ENCODE measurements at places on chromosomes 12 and 14. TPM values are rescaled to one million over a fixed set of nuclear protein-coding genes. Genes with fewer than 3 reads are reported as not detected.

DNA sequence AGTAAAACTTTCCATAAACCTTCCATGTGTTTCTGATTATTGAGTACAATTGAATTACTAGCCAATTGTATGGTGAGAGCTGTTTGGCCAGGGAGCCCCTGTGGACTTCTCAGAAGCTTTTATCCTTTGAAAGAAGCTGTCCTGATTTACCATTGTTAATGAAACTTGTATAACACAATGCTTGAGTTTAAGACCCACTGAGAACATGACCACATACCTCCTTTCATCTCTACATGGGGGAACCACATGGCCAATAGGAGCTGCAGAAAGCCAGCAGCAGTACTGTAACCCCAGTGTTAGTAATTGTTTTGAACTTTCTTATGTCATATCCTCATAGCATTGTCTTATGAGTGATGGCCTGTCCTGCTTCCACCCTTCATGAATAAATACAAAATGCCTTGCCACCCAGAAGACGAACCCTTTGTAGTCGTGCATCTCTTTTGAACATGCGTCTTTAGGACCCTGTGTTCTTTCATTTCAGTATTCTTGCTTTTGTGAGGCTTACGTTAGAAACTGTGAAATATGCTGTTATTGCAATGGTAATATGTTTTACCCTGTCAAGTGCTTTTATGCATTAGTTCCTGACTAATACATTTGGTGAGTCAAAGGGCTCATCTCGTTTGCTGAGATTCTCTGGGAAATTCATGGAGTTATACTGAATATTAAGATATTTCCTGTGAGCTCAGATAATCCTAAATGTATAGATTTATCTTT lies 815.7 kb downstream of the NRXN3 start:
- no peak for DNase-seq

DNA sequence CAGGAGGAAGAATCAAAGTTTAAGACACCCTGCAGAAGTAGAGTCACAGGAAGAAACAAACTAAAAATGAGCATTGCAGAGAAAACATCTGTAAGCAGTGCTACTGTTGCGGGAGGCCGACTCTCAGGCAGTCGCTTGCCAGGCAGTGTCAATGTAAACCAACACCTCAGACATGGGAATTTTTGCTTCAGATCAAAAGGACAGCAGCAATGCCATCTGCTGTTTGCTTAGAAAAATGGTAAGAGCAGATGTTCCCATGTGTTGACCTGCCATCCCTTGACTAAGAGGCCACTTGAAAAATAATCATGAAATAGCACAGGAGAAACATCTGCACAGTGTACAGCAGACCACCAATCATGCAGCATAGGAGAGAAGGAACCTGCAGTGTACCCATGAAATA lies 196.6 kb downstream of the SLC25A21 start:
- DNase-seq, result no peak

- no peak for DNase-seq
Observed at GRCh38 chr12:77537663-77538062, 293.0 kb upstream of the NAV3 start.

DNA sequence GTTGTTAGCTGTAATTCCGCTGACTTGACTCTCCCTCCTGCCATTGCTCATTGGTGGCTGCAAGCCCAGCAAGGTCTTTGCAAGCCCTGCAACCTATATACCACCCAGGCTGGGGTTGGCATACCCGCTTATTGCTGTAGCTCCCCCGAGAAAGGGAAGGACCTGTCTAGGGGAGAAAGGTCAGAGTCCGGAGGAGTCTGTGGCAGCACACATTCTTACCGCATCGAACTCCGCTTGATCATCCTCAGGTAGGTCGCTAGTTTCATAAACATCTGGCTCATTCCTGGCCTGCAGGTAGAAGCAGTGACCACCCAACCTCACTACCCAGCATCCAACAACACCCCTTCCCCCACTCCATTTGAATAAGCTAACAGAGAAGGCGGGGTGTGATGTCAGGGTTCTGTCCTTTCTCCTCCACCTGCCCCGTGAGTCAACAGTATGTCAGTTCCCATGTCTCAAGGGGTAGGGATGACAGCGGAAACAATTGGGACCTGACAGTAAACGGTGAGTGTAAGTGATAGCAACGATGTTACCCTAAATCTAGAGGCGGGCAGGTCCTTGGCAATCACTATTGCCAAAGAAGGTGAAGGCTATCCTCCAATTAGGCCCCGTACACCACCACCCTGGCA lies 1.1 kb downstream of the DCTN2 start:
- no peak for DNase-seq

YARS2 gene
- 28.0 TPM for total RNA-seq

RNFT2 gene
- 12.3 TPM for total RNA-seq

GRCh38 chr12:120646044-120646443 lies 5.6 kb downstream of the CABP1 start:
- DNase-seq, result no peak

- no peak for DNase-seq
Observed at GRCh38 chr12:124679533-124680371, 112.3 kb upstream of the NCOR2 start.

DNA sequence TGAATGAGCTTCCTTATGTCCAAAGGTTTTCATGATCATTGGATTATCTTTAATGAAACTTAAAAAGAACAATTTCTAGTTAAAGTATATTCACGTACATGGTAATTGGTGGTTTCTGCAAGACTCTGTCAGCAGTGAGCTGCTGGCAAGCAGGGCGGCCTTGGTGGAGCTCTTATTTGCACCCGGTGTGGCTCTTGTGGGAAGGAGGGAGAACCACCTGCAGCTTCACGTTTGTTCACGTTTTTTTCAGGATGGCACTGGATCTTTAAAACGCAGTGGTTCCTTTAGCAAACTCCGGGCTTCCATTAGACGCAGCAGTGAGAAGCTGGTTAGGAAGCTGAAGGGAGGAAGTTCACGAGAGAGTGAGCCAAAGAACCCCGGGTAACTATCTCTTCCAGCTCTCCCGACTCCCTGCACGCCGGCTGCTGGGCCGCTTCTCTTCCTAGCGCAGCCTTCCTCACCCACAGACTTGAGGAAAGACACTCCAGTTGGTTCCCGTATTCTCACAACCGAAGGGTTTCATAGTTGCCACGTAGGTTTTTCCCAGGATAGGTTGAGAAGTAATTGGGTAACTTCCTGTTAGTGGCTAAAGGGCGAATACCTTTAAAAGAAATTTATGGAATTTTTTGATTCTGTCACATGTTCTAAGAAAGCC lies 28.3 kb downstream of the XRCC3 start:
- DNase-seq, result no peak

DNA sequence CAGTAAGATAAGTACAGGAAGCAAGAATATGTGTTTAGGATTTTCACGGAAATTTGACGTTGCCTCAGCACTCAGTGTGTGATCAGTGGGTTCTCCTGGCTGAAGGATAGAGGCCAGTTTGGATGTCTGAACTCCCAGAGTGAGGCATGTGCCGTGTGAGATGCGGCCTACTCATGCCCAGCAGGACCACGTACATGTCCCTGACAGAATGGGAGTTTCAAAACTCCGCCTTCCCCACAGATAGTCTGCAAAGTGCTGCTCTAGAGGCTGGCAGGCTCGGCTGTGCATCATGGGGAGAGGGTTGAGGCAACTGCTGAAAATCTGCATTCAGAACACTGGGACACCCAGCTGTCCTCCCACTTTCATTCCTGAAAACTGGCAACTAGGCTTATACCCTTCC lies 58.3 kb downstream of the NINJ2 start:
- DNase-seq, result no peak

DNA sequence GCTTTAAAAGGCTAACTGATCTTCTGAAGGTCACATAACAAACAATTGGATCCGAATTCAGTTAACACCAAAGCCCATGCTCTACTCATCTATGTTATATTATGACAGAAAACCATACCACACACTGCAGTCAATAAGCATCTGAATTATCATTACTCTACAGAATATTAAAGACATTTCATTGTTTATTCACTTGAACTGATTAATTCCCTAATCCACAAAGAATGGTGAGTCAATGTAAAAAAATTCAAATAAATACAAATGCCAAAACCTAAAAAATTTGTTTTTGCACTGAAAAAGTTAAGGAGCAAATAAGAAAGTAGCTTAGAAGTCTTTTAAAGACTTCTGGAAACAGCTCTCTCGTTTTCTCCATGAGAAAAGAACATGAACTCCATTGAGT lies 13.7 kb downstream of the NID2 start:
- no peak for DNase-seq

P2RX2 gene
- total RNA-seq, result 1.2 TPM

HOXC11 gene
- total RNA-seq, result 17.0 TPM

DNA sequence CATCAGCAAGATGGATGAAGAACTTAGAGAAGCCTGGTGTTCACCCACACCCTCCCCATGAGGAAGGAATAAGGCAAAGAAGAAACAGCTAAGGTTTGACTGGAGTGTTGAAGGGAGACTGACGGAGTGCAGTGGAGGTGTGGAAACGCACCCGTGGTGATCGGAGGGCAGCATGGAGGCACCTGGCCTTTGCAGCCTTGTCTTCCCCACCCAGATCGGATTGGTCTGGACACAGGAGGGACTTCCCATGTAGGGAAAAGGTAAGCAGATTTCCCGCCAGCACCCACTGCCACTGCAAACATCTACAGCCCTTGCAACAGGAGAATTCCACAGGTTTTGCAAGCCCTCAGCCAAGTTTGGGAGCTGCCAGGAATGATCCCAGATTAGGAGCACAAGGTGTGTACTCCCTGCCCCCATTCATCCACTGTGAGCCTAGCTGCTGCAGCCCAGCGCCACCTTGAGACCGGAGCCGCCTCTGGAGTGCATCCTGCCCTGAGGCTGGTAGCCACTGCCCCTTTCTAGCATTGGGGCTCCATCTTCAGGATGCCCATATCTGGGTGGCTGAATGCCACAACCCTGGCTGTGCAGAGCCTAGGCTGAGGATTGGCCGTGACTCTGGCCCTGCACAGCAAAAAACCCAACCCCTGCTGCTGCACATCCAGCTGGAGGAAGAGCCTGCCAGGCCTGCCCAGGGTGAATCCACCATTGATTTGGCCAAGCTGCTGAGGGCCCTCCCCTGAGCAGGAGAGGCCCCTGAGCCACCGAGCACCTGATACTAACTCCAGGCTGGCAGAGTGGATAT lies 411.1 kb downstream of the TMEM121 start:
- no peak for DNase-seq

DUSP6 gene
- 20.3 TPM for total RNA-seq

CLEC4C gene
- total RNA-seq, result not detected

DNA sequence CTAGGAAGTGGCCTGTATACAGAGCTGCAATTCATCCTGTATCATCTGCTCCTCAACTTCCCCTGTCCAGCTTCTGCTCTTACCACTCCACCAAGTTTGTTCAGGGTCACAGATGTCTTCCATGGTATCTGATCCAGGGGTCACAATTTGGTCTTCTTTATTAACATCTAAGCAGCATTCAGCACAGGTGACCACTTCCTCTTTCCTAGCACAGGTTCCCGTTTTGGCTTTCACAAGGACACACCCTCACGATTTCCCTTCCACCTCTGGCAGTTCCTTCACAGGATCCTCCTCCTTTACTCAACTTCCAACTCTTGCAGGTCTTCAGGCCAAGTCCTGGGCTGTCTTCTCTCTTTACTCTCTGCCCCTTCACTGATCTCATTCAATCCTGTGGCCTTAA lies 93.6 kb downstream of the TTC7B start:
- DNase-seq, result no peak

DNA sequence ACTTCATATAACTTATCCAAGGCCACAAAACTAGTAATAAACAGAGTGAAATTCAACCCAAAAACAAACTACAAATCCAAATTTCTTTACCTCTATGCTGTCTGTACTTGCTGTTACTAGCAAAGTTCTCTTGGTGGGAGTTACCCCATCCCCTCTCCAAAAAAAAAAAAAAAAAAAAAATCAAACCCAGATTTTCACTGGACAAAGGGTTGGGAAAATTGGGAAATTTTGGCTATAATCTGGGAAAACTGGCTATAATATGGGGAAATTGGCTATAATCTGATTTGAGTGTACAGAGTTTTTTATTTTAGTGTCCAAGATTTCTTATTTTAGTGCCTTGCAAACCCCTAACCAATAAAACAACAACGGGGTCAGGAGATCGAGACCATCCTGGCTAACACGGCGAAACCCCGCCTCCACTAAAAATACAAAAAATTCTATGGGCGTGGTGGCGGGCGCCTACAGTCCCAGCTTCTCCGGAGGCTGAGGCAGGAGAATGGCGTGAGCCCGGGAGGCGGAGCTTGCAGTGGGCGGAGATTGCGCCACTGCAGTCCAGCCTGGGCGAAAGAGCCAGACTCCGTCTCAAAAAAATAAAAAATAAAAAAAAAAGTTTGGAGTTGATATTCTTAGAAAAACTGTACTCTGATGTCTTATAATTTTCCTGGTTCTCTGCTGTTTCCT lies 148.4 kb downstream of the CHST11 start:
- DNase-seq, result no peak

GZMH gene
- not detected for total RNA-seq

MOK gene
- 9.8 TPM for total RNA-seq

TSPAN8 gene
- total RNA-seq, result 4.2 TPM

INHBE gene
- 0.59 TPM for total RNA-seq

SLC4A8 gene
- 18.8 TPM for total RNA-seq

DNA sequence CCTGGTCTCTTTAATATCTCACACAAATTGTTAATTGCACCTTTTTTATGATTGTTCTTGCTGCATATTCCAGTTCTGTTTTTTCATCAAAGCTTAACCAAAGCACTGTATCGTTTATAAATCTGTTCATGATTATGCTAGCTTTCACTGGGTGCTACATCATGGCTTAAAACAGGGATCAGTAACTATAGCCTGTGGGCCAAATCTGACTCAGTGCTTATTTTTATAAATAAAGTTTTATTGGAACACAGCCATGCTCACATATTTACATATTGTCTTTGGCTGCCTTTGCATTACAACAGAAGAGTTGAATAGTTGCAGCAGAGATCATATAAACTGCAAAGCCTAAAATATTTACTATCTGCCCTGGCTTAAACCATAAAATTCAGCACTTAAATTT lies 183.4 kb upstream of the NRXN3 start:
- no peak for DNase-seq

MARS1 gene
- 291 TPM for total RNA-seq

DNA sequence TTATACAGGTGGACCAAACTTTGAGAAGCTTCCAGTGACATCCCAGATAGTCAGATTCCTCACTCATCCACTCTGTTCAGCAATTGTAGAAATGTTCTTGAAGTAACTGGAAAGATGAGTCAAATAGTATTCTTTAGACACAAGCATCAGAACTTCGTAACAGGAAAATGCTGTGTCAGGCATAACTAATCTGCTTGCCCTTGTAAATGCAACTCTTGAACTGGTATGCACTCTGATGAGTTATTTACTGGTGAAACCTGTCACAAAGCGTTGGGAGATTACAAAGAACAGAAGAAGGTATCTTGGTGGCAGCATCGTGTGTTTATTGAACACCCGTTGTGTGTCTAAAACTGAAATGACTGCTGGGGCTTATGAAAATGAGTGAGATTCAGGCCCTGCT lies 10.8 kb upstream of the DUSP6 start:
- no peak for DNase-seq

Measured in Panc1 (cell line).